ENCODE measurements at places on chromosomes 11 and 22.
A peak's percentile ranks its signal among the peaks of the same experiment; 100 is the strongest.

- no peak for DNase-seq
Observed at GRCh38 chr22:46936378-46936903, 174.0 kb downstream of the TBC1D22A start.

- DNase-seq = no peak
Observed at GRCh38 chr11:11072067-11072466, 214.2 kb upstream of the ZBED5 start.

DNA sequence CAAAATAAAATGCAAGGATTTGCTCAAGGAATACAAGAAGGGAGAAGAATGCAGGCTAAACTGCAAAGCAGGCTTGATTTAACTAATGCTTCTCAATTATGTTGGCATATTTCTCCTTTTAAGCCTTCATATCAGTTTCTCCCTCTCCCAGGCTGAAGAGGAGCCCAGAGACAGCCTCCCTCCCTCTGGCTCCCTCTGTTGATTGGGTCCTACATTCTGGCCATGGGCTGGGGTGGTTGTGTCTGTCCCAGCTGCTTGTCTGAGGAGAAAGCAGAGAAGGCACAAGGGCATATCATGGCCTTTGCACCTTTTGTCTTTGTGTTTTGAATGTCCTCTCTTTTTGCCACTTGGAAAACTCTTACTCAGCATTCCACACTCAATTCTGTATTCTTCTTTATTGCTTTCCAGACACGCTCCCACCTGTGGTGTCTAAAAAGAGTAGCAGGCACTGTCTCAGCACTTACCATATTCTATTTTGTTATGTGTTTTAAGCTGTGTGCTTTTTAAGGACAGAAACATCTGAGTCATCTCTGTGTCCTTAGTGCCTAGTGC lies 77.4 kb downstream of the INSC start:
- no peak for DNase-seq

DNA sequence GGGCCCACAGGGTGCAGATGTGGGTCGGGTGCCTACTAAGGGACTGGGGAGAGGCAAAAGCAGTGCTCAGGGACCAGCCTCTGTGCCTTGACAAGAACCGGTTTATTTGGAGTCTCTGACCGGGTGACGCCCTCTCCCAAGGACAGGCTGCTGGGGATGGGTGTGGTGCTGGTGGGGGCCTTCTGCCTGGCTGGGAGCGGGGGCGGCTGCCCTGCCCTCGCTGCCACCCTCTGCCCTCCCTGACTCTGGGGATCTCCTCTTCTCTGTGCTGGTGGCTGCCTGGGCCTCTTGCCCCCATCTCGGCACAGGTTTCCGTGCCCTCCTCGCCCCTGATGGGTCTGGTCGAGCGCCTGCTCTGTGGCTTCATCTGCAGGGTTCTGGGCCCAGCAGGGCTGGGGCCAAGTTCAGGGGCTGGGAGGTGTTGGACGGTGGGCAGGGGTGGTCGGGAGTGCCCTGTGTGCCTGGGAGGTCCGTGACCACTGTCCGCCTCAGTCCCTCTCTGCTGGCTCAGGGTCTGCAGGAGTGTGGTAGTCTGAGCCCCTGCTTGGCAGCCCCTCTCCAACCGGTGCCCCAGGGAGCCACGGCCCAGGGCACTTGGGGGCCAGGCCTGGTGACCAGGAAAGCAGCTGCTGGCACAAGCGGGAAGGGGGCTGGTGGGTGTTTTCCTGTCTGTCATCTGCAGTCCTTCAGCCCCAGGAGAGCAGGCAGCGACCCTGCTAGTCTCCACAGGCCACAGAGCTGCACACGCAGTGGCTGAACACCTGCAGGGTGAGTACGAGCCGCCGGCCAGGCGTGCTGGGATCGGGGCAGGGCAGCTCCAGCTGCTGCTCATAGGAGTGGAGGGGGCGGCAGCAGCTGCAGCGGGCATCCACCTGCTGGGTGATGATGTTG lies 23.5 kb downstream of the MUC6 start:
- DNase-seq = no peak

DNA sequence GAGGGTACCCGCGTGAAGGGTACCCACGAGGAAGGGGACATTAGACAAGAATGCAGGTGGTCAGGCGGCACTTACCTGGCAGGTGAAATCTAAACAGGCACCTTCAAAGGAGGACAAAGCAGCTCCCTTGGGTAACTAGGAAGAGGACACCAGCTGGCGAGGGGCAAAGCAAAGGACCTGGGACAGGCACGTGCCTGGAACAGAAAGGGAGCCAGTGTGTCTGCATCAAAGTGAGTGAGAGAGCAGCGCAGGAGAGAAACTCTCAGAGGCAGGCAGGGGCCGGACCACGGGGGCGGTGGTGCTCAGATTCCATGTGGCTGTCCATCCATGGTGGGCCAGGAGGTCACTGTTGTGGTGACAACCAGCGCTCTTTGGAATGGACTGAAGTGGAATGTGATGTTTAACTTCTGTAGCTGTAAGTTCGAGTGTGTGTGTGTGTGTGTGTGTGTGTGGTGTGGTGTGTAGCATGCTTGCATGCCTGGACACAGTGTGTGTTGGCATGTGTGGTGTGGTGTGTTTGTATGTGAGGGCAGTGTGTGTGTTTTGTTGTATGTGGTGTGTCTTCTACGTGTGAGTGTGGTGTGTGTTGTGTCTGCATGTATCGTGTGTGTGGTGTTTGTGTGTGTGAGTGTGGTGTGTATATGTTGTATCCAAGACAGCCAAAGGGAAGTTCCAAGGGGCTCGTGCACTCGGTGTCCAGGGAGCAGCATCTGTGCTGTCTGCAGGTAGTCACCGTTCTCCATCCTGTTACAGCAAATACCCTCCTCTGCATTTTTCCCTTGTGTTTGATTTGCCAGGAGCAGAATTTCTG lies 86.4 kb downstream of the CDKN1C start:
- no peak for DNase-seq

DNA sequence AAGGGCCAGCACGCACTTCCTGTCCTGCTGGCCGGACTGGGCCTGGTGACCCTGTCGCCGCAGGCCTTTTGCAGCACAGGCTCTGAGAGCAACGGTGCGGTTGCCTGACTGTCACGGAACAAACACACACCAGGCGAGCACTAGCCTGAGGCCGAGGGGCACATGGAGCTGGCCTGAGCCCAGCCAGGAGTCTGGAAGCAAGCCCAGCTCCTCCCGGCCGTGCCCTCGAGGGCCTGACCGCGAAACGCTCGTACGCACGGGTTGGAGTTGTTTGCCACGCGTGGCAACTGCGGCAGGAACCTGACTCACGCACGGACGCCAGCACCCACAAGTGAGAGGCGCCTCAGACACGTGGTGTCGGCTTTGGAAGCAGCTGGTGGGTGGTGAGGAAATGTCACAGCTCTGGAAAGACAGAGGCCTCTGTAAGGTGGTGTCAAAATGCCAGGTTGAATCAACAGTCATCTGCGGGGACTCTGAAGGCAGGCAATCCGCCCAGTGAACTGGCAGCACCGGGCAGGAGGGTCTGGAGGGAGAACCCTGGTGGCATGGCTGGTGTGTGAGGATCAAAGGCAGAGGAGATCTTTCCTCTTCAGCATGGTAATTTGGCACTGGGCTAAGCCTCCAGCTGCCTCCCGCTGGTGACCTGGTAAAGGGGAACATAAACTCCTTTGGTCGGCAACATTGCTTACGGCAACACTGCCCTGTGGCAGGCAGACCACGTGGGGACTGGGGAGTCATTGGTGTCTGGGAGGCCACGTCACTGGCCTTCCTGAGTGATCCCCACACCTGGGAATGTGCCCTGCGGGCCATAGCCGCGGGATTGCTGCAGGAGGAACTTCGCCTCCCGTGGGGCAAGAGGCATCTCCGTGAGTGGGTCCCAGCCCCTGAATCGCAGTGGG lies 15.3 kb upstream of the IL17REL start:
- no peak for DNase-seq

DNA sequence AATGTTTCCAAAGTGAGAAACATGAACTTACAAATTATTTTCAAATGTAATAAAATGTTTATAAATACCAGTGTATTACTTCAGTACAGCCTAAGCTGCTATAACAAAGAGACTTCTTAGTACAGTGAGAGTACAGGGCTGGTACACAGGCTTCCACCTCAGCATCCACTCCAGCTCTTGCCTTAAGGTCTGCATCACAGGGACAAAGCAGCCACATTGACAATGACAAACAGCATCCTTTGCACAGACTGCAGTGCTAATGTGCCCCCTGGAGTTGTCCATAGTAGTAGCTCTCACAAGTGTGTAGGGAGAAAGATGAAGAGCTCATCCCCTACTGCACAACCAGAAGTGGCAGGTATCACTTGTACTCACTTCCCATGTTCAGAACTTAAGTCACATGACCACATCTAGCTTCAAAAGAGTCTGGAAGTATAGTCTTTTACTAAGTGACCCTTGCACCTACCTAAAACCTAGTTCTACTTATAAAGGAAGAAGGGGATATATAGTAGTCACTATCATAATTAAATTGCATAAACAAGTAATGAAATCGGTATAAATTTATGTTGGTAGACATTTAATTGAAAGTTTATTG lies 10.7 kb upstream of the LIPT2 start:
- DNase-seq = no peak

- DNase-seq = no peak
Observed at GRCh38 chr11:78796956-78797355, 222.3 kb upstream of the NARS2 start.

- DNase-seq = no peak
Observed at GRCh38 chr11:65316227-65317024, 1.8 kb downstream of the CDC42EP2 start.

DNA sequence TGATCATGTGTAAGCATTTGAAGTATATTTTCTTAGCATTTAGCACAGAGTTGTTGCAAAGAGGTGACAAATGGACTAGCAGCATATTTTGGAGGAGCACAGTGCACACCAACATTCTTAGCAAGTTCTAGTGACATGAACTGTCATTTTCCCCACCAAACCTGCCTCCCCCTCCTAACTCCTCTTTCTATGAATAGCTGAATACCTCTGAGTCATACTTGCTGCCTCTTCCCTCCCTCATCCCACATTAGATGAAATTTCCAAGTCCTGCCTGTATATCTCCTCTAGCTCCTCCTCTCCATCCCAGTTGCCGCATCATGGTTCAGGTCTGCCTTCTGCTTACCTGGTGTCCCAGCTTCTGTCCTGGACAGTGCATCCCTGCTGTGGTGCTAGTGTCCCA lies 7.2 kb downstream of the OSBP2 start:
- DNase-seq = no peak

GRCh38 chr11:7672276-7672959 lies 882 bp downstream of the CYB5R2 start:
- no peak for DNase-seq

GRCh38 chr11:118547132-118547531 lies 16.1 kb downstream of the TMEM25 start:
- DNase-seq = no peak

GRCh38 chr11:116454020-116454645 lies 318.7 kb downstream of the BUD13 start:
- DNase-seq = no peak

DNA sequence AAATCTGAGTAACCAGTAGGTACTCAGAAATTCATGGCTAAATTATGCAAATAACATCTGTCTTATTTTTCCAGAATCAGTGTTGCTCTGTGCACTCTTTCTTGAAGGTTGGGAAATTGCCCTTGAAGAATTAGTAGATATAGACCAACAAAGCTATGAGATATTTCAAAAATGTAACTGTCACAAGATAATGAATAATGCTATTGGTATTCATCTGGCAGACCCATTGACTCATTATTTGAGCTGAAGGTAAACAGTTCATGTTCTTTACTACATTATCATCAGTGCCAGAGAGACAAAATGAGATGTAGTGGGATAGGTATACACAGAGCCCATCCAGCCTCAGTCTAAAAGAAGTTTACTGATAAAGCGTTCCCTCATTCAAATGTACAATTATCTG lies 274.7 kb downstream of the CASP12 start:
- DNase-seq = no peak

GRCh38 chr11:61293867-61294716 lies 1.0 kb downstream of the VWCE start:
- DNase-seq = peak; percentile 19

GRCh38 chr22:36811094-36811800 lies 5.6 kb downstream of the PVALB start:
- DNase-seq = no peak

- DNase-seq = no peak
Observed at GRCh38 chr11:130449996-130450769, 1.7 kb downstream of the ADAMTS15 start.

DNA sequence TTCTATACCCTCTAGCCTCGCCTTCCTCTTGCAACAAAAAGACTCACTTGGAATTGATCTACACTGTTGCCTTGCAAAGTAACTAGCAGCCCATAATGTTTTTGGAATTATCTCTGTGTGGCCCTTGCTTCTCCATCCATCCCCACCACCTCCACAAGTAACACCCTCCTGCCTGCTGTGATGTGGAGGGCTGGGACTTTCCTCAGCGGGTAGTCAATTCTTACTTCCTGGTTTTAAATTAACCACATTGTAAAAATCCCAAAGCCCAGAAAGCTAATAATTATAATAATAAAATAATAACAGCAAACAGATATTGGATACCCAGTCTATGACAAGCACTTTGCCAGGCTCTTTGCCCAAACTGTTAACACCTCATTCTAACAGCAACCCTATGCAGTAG lies 40.8 kb upstream of the GALNT18 start:
- no peak for DNase-seq

GRCh38 chr22:45968751-45969413 lies 8.1 kb downstream of the WNT7B start:
- DNase-seq = no peak

DNA sequence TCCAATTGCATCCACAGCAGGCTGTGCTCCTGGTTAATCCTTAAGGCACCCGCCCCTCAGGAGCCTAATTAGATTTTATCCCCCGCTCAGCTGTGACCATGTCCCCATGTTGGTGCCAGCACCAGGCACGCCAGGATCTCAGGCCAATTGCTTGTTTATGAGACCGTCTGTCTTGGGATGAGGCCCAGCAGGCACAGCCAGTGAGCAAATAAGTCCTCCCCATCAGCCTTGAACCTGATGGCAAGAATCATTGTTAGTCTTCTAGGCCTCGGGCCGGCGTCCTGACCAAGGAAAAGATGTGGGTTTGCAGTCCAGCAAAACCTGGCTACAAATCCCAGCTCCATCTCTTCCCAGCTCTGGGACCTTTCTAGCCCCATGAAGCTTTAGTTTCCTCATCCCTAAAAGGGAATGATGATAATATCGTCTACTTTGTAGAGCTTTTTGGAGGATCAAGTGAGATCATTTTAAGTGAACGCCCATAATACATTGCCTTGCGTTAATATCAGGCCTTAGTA lies 57.3 kb downstream of the TP53I11 start:
- no peak for DNase-seq

- no peak for DNase-seq
Observed at GRCh38 chr22:32333141-32333768, 24.4 kb upstream of the RFPL3 start.

DNA sequence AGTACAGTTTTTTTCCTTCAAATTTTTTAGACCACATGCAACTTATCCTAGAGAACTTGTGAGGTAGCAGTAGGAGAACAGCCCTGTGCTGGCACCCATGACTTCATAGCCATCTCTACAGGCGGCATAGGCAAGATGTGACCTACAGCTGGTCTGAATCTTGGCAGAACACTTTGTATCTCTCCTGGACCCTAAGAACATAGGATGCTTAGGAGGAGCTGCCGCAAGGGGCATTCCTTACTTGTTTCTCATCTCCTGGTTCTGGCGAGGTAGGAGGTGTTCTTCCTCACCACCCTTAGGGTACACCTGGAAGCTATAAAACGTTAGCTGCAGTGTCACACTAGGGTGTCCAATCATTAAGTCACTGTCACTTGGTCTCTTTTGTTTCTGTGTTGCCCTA lies 16.4 kb downstream of the CWC15 start:
- DNase-seq = no peak

- DNase-seq = no peak
Observed at GRCh38 chr11:12118949-12119348, 8.6 kb downstream of the MICAL2 start.
